Fibroblast of skin of right quadriceps (primary cell): ENCODE measurements at places on chromosomes 6 and 20.

GRCh38 chr6:161085246-161085645, 93.7 kb downstream of the MAP3K4 start:
- DNase-seq = peak; percentile 10

DNA sequence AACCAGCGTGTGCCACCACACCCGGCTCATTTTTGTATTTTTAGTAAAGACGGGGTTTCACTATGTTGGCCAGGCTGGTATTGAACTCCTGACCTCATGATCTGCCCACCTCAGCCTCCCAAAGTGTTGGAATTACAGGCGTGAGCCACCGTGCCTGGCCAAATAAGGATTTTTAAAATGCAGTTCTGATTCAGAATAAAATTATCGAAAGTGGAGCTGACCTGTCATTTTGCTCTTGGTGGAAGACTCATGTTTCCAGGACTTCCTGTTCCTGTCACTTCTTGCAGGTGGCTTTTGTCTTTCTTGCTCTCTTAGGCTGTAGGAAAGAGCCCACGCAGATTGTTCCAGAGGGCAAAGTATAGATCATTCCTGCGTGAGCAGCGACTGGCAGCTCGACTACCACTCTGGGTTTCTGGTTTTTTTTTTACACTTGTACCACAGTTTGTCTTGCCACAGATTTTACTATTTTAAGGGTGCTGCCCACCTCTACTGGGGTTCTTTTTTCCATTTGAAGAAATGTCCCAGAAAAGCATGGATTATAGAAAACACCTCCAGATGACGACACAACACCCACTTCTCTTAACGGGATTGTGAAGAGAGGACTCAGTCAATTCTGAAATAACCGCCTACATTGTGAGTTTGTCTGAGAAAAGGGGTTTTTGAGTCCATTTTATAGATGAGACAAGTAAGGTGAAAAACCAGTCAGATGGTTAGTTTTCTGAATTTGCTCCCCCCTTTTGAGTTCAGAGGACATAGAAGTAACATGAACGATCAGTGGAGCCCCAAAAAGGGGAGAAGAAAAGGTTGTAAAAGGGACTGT, 7.5 kb downstream of the JARID2 start:
- DNase-seq = no peak

- DNase-seq = no peak
These were observed 109.6 kb upstream of the TRAF3IP2 start for GRCh38 chr6:111715321-111715720.

- no peak for DNase-seq
These were observed 14.8 kb downstream of the PEDS1 start for GRCh38 chr20:50138479-50139393.

DNA sequence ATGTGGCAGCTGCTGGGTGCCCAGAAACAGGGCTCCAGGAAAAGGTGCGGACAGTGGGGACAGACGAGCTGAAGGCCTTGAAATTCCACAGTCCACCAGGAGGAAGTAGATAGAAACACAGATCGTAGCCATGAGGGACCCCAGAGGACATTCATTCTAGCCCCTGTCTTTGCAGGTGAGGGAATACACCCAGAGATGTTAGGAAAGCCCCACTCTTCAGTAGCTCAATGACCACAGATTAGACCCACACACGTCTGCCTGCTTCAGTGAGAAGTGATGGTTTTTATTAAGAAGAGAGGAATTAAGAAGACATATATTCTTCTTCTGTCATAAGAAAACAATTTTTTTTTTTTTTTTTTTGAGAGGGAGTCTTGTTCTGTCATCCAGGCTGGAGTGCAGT, 123.0 kb downstream of the MAP3K7 start:
- no peak for DNase-seq

DNA sequence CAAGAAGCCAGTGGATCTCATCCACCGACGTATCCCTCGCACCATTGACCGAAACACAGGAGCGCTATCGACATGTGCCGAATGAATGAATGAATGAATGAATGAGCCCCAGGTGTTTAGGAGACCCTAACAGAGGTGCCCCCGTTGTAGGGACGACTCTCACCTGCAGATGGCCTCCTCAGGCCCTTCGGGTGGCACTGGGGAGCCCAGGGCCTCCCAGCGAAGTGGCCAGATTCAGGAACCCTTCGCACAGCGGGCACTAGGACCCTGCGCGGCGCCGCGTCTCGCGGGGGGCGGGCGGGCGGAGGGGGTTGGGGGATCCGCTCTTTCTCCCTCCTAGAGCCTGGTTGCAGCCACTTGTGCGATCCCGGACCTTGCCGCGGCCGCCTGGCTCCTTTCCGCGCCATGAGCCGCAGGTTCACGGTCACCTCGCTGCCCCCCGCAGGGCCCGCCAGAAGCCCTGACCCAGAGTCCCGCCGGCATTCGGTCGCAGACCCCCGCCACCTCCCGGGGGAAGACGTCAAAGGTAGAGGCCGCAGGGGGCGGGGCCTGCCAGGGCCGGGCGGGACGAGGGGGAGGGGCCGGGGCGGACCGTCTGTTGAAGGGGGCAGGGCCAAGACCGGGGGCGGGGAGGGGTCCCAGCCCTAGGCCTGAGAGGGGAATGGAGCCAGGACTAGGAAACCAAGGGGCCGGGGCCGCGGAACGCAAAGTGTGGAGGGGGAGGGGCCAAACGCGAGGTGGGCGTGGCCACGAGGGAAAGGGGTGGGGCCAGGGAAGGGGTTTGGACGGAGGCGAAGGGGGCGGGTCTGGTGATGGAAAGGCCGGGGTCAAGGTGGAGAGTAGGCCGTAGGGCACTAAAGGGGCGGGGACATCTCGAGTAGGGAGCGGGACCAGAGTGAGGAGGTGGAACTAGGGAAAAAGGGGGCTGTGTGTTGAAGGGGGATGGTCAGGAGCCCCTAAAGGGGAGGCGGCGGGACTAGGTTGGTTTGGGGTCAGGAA, 7.4 kb upstream of the SLC12A5 start:
- DNase-seq = no peak

DNA sequence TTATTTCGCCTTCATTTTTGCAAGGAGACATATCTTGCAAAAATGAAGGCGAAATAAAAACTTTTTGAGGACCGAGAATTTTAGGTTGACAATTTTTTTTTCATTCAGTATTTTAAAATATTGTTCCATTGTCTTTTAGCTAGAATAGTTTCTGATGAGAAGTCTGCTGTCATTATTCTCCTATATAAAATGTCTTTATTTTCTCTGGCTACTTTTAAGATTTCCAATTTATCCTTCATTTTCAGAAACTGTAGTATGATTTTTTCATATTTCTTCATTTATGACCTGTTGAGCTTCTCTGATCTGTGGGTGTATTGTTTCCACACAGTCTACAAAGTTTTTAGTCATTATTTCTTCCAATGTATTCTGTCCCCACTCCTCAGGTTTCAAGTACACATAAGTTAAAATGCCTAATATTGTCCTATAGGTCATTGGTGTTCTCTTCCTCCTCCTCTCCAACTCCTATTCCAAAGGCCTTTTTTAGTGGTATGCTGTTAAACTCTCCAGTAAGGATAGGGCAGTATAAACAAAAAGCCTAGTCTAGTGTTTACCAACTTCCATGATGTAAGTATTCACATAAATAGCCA, 15.7 kb downstream of the AHI1 start:
- DNase-seq = no peak

- no peak for DNase-seq
These were observed 295.7 kb upstream of the TSHZ2 start for GRCh38 chr20:52676283-52676995.

DNA sequence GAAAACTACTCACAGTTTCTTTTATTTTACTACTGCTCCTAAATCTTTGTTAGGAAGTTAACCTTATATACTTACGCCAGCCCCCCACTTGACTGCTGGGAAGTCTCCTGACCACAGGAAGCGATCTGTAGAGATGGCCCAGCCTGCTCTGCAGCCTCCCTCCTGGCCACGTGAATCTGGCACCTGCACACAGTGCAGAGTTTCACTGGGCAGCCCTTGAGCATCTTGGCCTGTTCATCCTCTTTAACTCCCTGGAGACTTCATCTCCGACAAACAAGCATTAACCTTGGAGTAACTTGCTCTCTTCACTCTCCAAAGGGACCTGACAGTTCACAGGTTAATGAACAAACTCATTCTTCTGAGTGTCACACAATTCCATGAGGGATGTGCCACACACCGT, 294.1 kb downstream of the BTBD9 start:
- DNase-seq = no peak
